Lower lobe of right lung (tissue), 2 donors: ENCODE measurements at places on chromosomes 1 and 21. TPM values are rescaled to one million over a fixed set of nuclear protein-coding genes. Genes with fewer than 3 reads are reported as not detected.

Gene CRYBG2
- total RNA-seq = 2.1 TPM

Gene COL11A1
- total RNA-seq = 0.56 TPM

Gene VSIG8
- total RNA-seq = 0.35 TPM

Gene AQP10
- total RNA-seq = 0.47 TPM

Gene TSPEAR
- total RNA-seq = 0.27 TPM

DNA sequence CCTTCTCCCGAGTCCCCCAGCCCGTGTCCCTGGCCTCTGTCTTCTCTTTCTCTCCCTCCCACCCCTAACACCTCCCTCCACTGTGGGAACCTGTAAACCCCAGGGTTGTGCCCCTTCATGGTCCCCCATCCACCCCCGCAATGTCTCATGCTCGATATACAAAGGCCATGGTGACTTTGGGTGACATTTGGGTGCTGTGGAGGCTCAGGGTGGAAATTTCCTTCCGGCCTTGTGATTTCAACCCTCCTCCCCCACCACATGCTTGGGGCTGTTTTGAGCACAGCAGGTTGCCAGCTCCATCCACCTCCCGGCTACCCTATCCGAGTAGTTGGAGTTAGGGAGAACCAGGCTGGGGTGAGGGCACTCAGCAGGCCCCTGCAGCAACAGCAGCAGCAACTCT is 25.7 kb upstream of the VPS13D start:
- H3K36me3 ChIP-seq = peaks cover 56% of the 10 kb centered on the region
- no peak overlapping the region for H3K4me3 ChIP-seq
- no peak for DNase-seq
- peaks cover 9% of the 10 kb centered on the region for H3K4me1 ChIP-seq

GRCh38 chr21:41623945-41624344 is 116.0 kb upstream of the TMPRSS2 start:
- no peaks in the 10 kb centered on the region for H3K36me3 ChIP-seq
- no peak overlapping the region for H3K4me3 ChIP-seq
- H3K27ac ChIP-seq = no peak overlapping the region
- H3K27me3 ChIP-seq = no peaks in the 10 kb centered on the region
- H3K4me1 ChIP-seq = no peaks in the 10 kb centered on the region
